H54 (cell line): ENCODE measurements at places on chromosomes 13 and 19.

DNA sequence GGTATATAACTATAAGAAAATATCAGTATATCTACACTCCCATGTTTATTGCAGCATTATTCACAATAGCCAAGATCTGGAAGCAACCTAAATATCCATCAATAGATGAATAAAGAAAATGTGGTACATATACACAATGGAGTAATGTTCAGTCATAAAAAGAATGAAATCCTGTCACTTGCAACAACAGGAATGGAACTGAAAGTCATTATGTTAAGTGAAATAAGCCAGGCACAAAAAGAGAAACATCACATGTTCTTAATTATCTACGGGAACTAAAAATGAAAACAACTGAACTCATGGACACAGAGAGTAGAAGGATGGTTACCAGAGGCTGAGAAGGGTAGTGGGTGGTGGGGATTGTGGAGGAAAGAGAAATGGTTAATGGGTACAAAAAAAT, 665.2 kb downstream of the TBC1D4 start:
- no peak for DNase-seq

DNA sequence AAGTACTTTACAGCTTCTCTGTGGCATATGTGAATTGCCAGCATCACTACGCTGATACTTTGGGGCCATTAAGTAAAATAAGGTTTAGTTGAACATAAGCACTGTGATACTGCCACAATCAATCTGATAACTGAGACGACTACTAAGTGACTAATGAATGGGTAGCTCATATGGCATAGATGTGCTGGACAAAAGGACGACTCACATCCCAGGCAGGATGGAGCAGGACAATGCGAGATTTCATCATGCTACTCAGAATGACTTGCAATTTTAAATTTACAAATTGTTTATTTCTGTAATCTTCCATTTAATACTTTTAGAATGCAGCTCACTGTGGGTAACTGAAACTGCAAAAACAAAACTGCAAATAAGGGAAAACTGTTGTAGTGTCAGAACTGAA, 13.6 kb downstream of the CCDC122 start:
- DNase-seq, result no peak

DNA sequence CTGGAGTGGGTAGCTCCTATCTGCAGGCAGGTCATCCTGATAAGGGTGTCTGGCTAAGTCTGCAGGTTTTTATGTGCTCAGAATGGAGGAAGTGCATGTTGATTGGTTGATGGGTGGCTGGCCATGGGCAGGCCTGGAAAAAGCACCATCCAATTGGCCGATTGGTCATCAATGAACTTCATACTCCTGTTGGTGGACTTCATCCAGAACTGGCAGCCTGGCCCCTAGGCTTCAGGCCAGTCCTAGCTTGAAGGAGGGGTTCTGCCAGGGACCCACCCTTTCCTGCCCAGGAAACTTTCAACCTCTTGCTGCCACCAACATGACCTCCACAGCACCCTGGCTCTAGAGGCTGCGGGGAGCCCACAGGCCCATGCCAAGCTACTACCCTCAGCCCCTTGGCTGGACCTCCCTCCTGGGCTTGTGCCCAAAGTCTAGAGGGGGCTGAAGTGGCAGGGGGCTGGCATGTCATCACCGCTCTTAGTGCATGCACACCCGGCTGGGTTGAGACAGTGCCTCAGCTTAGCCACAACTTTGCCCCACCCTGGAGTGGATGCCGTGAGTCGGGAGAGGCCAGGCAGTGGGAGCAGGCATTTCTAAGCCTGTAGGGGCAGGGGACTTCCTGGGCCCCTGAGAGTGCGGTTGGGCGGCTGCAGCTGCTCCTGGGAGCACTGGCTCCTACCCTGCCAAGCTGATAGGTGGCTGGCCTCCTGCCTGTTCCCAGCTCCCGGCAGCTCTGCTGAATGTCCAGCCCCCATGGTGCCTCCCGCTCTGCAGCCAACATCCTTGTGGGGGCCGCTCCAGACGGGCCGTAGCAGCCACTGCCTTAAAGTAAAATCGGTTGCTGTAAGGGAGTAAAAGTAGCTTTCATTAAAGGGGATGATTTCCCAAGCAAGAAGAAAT, 13.2 kb downstream of the DNAJC15 start:
- no peak for DNase-seq

DNA sequence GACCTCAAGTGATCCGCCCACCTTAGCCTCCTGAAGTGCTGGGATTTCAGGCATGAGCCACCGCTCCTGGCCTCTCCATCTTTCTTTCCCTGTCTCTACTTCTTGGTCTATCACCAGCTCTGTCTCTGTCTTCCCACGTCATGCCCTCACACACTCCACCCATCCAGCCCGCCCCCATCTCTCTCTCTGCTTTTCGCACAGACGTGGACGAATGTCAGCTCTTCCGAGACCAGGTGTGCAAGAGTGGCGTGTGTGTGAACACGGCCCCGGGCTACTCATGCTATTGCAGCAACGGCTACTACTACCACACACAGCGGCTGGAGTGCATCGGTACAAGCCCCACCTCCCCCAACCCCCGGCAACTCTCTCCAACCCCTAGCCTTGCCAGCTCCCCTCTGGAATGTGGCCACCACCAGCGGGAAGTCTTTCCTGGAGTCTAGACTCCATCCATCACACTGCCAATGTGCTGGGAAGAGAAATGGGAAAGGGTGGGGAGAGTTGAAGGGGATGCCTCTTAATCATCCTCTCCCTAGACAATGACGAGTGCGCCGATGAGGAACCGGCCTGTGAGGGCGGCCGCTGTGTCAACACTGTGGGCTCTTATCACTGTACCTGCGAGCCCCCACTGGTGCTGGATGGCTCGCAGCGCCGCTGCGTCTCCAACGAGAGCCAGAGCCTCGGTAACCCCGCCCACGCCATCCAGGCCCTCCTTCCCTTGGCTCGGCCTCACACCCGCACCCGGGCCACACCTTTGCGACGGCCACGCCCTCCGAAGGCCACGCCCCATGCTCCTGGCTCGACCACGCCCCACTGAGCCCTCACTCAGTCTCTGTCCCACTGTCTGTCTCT, 22.5 kb downstream of the LTBP4 start:
- DNase-seq, result peak; percentile 97

GRCh38 chr19:34428549-34429285, 536 bp downstream of the UBA2 start:
- DNase-seq, result peak; percentile 53

- no peak for DNase-seq
Observed at GRCh38 chr13:21014502-21015170, 46.8 kb downstream of the LATS2 start.

GRCh38 chr13:26813321-26813979, 52.9 kb upstream of the GPR12 start:
- DNase-seq, result no peak

- no peak for DNase-seq
Observed at GRCh38 chr19:49297403-49297802, 27.6 kb downstream of the SLC6A16 start.

GRCh38 chr13:98458431-98458830, 118.5 kb downstream of the STK24 start:
- DNase-seq, result no peak

- DNase-seq, result no peak
Observed at GRCh38 chr13:95234242-95234641, 67.0 kb downstream of the ABCC4 start.

GRCh38 chr19:3720349-3720917, 12.2 kb downstream of the TJP3 start:
- no peak for DNase-seq

DNA sequence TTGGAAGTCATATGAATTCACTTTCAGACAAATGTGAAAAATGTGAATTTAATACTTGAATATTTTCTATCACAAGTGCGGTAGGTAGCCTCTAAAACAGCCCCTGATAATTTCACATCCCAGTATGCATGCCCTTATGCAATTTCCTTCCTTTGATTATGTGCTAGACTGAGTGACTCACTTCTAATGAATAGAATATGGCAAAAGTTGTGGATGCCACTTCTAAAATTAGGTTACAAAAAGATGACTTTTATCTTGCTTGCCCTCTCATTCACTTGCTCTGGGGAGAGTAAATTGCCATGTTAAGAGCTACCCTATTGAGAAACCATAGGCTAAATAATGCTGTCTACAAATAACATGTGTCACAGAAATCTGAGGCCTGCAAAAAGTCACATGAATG, 402.5 kb upstream of the PCDH9 start:
- no peak for DNase-seq

- peak; percentile 83 for DNase-seq
Observed at GRCh38 chr19:38851622-38852230, 1.9 kb upstream of the HNRNPL start.

DNA sequence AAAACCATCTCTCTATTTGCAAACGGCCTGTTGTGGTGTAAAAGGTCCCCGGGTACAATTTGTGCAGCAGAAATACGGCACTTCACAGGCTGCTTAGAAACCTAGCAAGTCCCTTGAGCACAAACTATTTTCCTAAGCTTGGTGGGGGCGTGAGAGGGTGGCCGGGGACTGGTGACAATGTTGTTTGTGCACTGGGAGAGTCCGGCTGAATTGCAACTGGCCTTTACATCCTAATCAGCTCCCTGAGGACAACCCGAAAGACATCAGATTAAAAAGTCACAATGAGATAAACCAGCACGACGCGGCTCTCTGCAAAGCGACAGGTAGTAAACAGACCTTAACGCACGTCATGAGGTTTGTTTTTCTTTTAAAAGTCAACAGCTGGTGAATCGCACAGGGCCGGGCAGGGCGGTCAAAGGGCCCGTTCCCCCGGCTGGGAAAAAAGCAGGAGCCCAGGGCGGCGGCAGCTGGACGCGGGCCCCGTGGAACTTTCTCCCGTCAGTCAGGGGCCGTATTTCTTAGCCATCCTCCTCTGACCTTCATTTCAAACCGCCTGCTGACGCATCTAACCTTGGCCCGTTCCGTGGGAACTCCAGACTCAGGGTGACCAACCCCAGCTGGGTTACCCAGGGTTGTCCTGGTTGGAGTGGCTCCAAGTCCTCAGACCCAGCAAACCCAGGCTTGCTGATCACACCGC, 112.3 kb downstream of the GADD45B start:
- DNase-seq, result no peak

- no peak for DNase-seq
Observed at GRCh38 chr13:99995589-99996380, 14.2 kb downstream of the ZIC2 start.

DNA sequence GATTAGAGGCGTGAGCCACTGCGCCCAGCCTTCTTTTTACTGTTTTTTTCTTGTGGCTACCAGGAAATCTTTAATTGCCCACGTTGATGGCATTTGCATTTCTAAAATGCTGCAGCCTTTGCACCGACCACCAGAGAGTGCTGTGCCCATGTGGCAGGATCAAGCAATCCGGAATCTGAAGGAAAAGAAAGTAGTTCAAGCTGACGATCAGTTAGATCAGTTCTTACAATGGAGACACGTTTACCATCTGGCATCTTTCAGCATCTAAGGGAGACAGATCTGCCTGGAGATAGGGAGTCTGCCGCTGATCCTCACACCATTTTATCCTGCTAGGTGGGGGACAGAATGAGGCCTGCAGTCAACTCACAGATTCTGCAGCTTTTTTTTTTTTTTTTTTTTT, 19.9 kb downstream of the TINCR start:
- peak; percentile 54 for DNase-seq

- no peak for DNase-seq
Observed at GRCh38 chr13:75194717-75195462, 287.1 kb downstream of the TBC1D4 start.

DNA sequence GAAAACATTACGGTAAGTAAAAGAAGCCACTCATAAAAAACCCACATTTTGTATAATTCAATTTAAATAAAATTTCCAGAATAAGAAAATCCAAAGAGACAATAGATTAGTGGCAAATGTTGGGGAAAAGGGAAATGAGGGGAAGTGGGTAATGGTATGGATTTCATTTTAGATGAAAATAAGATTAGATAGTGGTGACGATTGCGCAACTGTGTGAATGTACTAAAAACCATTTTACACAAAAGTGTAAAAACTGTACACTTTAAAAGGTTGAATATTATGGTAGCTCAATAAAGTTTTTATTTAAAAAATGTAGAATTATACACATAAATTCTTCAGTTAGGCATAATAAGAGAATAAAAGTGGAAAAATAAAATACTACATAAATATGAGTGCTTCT, 3.7 kb downstream of the MBD3L1 start:
- no peak for DNase-seq

DNA sequence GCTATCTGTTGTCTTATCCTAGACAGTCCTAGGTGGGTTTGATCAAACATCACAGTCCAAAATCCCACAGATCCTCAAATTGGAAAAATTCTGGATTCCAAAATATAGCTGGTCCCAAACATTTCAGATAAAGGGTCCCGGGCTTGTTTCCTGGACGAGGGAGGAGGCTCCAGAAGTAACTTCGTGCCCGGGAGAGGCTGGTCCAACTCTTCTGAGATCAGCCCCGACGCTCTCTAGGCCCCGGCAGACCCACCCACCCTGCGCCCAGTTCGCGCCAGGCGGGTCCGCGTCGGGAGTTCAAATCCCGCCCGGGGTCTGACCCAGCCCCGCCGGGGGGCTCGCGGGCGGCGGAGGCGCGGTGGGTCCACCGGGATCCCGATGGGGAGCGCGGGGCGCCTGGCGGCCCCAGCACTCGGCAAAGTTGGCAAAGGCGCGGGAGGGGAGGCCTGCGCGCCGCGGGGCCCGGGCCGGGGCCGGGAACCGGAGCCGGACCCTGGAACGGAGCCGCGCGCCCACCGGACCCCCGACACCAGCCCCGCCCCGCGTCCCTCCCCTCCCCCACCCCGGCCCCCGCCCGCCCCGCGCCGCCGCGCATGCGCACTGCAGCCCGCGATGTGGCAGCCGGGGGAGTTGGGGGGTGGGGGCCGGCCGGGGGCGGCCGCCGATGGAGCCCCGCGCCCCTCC, 513 bp downstream of the MIER2 start:
- peak; percentile 70 for DNase-seq

- peak; percentile 57 for DNase-seq
Observed at GRCh38 chr19:49119411-49120324, at the start of gene PPFIA3. TSS of gene PPFIA3 (plus strand) at chr19:49119544. CDS start at chr19:49127874, 8,330 bp downstream.

GRCh38 chr13:46666727-46667456, 113.9 kb downstream of the LRCH1 start:
- DNase-seq, result no peak

GRCh38 chr19:48403606-48404005, 10.1 kb downstream of the GRIN2D start:
- DNase-seq, result peak; percentile 73

GRCh38 chr13:77333594-77333993, 6.7 kb upstream of the MYCBP2 start:
- DNase-seq, result no peak

DNA sequence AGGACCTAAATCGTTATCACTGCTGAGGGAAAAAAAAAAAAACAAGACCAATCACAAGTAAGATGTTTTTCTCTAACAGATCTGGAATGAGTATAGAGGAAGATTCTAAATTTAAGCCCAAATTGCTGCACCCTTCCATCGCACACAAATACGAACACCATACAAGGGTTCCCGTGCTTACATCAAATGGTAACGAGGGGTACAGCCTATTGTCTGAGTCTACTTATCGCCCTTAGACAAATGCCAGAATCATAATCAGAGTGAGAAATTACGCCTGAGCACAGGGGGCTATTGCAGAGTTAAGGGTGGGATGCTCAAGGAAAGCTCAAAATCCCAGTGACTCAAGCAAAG, 603 bp downstream of the ZC3H13 start:
- no peak for DNase-seq

DNA sequence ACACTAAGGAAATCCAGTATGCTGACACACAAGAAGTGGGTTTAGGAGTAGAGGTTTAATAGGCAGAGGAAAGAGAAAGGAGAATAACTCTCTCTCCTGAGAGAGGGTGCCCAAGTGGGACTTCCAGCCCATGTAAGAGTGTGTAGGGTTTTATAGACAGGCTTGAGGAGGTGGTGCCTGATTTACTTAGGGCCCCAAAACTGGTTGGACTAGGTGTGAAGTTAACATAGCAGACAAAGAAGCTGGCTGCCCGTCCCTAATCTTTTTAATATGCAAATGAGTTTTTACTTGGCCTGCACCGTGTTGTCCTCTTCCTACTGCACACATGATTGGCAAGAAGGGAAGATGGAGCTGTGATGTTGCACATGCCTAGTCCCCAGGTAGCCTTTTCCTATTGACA, 752.5 kb upstream of the SLITRK5 start:
- DNase-seq, result no peak
